CD4-positive, alpha-beta T cell treated with Interferon gamma for 1 hour (primary cell): ENCODE measurements at places on chromosomes 5 and 9.

- DNase-seq, result no peak
Measured at GRCh38 chr5:1552521-1553255, 28.9 kb upstream of the LPCAT1 start.

GRCh38 chr5:25754895-25755294, 1110.1 kb upstream of the CDH10 start:
- DNase-seq, result no peak

DNA sequence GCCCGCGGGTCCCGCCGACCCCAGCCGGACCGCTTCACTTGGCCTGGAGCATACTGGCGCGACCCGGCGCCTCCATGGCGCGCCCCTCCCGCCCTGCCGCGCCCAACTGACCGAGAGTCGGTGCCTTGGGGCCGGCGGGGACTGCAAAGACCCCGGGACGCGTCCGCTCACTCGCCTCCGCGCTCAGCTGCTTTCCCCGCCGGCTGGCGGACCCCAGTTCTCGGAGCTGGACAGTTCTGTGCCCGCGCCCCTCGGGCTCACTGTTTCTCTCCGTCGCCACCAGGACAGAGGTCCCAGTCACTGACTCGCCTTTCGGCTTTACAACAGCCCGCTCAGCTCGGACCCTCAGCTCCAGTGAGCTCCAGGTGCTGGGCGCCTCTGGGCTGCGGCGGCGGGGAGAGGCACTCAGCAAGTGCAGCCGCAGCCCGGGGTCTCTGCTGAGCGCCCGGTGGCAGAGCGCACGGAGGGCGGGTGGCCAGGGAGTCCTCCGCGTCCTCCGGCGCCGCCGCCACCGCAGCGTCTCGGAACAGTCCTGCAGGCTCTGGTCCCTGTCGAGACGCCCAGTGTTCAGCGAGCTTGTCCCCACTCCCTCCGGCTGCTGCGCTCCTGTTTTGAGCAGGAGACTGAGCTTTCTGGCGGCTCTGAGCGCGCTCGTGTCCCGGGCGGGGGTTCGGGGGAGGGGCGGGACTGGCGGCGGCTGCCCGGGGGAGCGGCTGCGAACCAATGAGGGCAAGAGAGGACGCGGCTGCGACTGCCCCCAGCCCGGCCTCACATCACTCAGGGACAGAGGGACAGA, at the start of gene SMIM32:
TSS of gene SMIM32 (minus strand) at position 637 of the 796 bp plus-strand sequence. CDS start 638 bp downstream, outside the sequence.
- no peak for DNase-seq

- no peak for DNase-seq
Measured at GRCh38 chr9:4160249-4160648, 139.6 kb downstream of the GLIS3 start.

DNA sequence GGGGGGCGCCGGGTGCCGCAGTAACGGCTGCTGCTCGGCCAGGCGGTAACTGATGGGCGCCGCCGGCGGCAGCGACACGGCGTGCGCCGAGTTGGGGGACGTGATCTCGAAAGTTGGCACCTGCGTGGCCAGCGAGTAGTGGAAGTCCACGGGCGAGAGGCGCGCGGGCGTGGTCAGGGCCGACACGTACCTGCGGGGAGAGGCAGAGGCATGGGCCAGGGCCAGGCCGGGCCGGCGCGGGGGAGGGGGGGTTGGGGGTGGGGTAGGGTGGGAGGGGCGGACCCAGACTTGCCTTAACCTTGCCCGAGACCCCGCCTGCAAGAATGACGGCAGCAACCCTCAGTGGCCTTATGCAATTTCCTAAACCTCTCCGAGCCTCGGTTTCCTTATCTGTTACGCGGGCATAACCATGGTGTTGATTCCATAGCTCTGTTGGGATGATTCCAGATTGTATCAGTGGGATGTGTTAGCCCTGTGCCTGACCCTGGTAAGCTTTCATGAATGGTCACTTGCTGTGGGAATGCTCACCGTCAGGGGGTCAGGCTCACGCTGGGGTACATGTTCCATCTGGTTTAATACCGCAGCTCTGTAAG, 53.0 kb downstream of the PSD2 start:
- peak; percentile 43 for DNase-seq

DNA sequence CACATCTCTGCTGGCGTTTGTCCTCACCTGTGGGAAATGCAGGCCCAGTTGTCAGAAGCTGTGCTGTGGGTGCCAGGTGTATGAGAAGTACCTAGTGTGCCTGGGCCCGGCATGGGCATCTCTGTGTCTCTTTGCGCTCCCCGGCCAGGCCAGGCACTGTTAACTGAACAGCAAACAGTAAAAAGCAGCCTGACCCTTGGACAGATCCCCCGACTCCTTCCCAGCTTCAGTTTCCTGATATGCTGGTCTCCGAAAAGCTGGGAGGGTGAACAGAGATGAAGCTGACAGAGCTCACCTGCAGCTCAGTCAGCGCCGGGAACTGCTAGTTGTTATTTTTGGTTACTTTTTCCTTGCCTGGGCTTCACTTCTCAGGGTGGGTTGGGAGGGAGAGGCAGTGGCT, 28.9 kb downstream of the RXRA start:
- no peak for DNase-seq

- no peak for DNase-seq
Measured at GRCh38 chr5:15384176-15384575, 115.8 kb upstream of the FBXL7 start.

GRCh38 chr9:4171261-4171900, 128.5 kb downstream of the GLIS3 start:
- DNase-seq, result no peak

- no peak for DNase-seq
Measured at GRCh38 chr5:55923177-55923771, 71.5 kb downstream of the IL6ST start.

DNA sequence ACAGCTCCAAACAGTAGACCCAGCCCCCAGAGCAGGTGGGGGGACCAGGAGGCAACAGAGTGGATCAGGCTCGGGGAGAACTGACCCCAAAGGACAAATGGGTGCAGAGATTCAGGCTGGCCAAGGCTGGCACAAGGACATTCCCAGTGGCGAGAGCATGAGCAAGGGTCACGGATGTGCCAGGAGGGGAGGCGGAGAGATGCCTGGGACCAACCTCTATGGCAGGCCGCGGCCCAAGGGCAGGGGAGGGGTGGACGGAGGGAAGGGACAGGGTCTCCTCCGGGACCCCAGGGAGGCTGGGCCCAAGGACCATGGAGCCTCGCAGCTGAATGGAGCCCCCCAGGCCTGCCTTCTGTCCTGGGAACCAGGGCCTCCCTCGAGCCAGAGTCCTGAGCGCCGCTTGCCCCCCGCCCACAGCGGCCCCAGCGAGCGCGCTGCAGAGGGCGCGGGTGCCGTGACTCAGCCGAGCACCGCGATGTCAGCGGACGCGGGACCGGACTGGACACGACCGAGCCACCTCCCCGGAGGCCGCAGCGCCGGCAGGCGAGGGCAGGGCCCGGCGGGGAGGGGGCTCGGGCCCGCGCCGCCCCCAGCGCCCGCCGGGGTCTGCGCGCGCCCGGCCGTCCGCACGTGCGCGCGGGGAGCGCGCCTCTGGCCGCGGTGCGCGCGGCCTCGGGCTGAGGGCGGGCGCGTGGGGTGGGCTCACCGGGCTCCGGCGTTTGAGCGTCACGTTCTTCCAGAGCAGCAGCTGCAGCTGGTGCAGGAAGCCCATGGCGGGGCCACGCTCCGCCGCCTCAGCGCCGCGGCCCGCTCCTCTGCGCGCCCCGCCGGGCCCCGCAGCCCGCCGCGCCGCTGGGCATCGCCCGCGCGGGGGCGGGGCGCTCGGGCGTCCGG, at the start of gene ABCA2:
TSS of gene ABCA2 (minus strand) at position 869 of the 894 bp plus-strand sequence. CDS start at position 772, 97 bp downstream.
- DNase-seq, result no peak

DNA sequence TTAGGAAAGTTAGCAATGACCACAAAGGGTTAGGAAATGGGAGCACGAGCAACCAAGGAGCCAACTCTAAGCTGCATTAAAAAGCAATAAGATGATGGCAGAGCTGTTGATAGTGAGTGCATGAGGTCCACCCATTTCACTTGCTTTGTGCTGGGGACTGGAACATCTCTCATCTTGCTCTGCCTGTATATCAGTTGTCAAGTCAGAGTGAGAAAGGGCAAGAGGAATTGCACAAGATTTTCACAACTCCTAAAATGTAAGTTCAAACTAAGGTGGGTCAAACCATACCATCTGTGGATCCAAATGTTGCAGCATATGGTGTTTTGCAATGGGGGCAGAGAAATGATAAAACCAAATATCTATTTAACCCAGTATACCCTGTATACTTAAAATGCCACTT, 2.8 kb upstream of the ESM1 start:
- DNase-seq, result no peak

- DNase-seq, result no peak
Measured at GRCh38 chr5:174571662-174572397, 152.6 kb upstream of the MSX2 start.

- peak; percentile 35 for DNase-seq
Measured at GRCh38 chr5:55096861-55097260, 5.6 kb upstream of the GZMA start.

- DNase-seq, result no peak
Measured at GRCh38 chr9:127909839-127910273, 7.0 kb downstream of the ST6GALNAC4 start.

- DNase-seq, result no peak
Measured at GRCh38 chr5:5179597-5179996, 39.5 kb downstream of the ADAMTS16 start.

DNA sequence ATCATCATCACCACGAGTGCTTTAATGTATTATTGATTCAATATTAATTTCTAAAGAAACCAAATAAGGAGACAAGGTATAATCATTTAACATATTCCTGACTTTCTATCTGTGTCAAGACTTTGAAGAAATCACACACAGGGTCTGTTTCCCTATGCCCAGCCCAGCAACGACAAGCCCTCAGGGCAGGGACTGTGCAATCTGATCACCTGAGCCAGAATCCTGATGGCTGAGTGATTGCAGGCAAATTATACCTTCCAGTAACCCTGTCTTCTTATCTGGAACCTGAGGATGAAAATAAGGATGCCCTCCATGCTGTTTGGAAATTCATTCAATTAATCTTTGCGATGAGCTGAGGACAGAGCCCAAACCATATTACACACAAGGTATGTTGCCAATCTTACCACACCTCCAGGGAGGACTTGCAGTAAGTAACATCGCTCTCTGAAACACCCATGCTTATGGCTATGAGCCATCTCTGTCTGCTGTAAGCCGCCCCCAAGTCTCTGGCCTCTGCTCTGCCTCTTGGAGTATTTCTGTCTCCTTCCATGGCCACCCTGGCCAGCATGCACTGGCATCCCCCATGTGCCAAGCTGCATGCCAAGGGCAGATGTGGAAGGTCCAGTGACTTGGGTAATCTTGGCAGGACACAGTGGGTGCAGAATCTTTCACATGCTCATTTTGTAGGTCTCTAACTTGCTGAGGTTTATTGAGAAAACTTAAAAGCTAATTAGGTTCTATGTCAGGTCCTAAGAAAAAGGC, 10.6 kb downstream of the TAS2R1 start:
- DNase-seq, result no peak

GRCh38 chr9:96080364-96080763, 204.9 kb downstream of the ERCC6L2 start:
- no peak for DNase-seq

GRCh38 chr9:130666393-130667119, 2.2 kb downstream of the PRDM12 start:
- DNase-seq, result no peak

GRCh38 chr5:102833146-102833545, 78.0 kb downstream of the PAM start:
- DNase-seq, result no peak

GRCh38 chr5:63240063-63240755, 661.6 kb downstream of the LRRC70 start:
- no peak for DNase-seq

DNA sequence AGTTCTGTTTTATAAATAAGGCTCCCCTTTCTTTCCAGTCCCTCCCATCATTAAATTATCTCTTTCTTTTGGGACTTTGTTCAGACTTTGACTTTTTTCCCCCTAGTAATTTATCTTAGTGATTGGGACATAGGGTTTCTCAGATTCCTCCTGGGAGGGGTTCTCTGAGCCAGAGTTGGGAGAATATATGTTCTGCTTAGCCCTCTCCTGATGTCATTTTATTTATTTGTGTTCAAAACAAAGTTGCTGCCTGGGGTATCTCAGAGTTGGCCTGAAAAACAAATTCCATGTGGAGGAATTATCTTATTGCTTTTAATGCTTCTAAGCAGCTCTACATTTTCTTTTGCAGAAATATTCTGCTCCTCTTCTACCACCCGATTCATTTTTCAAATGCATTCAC, 211.0 kb downstream of the PCSK5 start:
- no peak for DNase-seq

GRCh38 chr5:80326468-80326867, 6.7 kb downstream of the SPZ1 start:
- DNase-seq, result no peak

GRCh38 chr9:89690334-89690912, 85.6 kb downstream of the GADD45G start:
- no peak for DNase-seq

DNA sequence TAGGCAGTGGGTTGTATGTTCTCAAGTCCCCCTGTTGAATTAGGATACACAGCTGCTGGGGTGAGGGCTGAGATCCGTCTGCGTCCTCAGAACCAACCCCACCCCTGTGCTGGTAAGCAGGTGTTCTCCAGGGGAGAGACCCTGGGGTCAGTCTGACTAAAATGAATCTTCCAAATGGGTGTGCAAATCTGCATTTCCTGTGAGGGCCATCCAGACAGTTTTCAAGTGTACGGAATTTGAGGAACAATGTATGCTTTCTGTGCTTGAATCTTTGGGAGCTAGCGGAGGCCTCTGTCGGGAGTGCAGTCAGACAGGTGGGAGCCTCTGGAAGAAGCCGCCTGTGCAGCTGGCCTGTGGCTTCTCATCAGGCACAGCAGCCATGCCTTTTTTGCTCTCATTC, 122.9 kb downstream of the MACROH2A1 start:
- no peak for DNase-seq

DNA sequence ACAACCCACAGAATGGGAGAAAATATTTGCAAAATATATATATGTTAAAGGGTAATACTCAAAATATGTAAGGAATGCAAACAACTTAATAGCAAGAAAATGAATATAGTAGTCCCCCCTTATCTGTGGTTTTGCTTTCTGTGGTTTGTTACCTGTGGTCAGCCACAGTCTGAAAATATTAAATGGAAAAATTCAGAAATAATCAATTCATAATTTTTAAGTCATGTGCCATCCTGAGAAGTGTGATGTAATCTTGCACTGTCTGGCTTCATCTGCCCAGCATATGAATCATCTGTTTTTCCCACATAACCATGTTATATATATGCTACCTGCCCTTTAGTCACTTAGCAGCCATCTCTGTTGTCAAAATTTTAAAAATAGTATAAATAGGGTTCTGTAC, 11.7 kb downstream of the CER1 start:
- no peak for DNase-seq
